Fibroblast of mammary gland (primary cell): ENCODE measurements at places on chromosomes 5 and 9.
A peak's percentile ranks its signal among the peaks of the same experiment; 100 is the strongest.

DNA sequence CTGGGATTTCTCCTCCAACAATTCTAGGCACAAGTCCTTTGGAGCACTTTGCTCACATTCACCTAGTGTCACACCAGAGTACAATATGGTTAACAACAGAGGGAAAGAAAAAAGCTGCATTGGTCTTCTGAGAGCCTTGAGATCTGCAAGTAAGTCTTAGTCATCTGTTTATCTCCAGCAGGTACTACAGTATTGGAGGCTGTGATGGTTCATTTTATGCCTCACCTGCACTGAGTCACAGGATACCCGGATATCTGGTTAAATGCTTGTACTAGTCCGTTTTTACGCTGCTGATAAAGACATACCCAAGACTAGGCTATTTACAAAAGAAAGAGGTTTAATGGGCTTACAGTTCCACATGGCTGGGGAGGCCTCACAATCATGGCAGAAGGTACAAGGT, 525.0 kb downstream of the NR2F1-AS1 start:
- no peak for DNase-seq

GRCh38 chr5:88842784-88843183, 40.2 kb downstream of the MEF2C start:
- DNase-seq = peak; percentile 12

DNA sequence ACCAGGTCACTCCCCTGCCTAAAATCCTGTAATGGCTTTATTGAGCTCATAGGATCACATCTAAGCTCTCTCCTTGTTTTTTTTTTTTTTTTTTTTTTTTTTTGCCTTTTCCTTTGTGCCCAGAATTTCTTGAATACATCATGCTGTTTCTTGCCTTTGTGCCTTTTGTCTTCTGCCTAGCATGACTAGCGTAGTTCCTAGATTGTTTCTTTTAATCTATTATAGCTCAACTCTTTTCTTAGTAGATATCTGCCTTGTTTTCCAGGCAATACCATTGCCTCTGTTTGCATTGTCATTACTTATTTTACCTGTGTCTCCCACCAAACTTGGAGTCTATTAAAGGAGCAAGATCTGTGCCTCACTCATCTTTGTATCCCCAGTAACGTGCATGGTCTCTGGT, 106.1 kb upstream of the C9orf72 start:
- DNase-seq = no peak

GRCh38 chr5:142829801-142830220, 59.6 kb downstream of the ARHGAP26 start:
- peak; percentile 77 for DNase-seq

DNA sequence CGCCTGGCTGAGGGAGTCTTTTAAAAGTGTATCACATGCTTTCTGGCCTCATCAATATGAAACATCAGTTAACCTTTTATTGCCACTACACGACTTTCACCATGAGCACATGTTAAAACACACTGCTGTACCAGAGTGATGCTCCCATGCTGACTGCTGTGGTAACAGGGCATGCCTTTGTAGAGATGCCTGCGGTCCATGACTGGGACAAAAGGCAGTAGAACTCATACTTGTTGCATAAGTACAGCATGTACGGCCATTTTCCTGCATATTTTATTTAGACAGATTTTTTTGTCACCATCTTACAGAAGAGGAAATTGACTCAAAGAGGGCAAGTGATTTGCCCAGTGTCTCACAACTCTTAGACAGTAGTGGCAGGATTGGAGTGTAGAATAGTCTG, 105.7 kb upstream of the ADAMTSL1 start:
- DNase-seq = peak; percentile 28

DNA sequence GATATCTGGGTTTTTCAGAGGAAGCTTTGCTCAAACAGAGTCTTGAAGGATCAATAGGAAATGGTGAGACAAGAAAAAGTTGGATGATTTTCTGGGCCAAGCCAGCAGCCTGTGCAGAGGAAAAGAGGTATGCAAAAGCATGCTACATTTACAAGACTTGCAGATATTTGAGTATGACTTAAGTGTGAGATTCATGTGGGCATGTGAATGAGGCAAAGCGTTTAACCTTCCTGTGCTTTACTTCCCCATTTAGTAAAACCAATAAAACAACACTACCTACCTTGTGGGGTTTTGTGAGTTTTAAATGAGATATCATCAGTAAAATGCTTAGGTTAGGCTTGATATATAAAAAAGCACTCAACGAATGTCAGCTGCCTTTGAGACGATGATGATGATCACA, 58.1 kb downstream of the PIP5K1B start:
- no peak for DNase-seq

DNA sequence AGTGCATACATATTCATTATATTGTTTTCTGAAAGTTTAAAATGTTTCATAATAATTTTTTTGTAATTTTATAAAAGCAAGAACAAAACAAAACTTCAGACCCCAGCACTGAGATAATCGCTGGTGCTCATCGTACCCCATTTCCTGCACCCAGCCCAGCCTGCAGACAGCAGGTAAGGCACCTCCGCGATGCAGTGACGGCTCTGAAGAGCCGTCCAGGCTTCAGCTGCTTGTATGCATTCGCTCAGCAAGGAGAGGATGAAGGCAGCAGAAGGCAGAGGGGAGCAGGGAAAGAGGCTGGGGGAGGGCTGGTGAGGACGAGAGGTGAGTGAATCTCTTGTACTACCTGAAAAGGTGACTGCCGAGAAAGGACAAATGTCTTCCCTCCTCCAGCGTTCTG, 153.5 kb downstream of the TTLL11 start:
- no peak for DNase-seq

- no peak for DNase-seq
These were observed 64.7 kb downstream of the MRPL36 start for GRCh38 chr5:1734908-1735289.

DNA sequence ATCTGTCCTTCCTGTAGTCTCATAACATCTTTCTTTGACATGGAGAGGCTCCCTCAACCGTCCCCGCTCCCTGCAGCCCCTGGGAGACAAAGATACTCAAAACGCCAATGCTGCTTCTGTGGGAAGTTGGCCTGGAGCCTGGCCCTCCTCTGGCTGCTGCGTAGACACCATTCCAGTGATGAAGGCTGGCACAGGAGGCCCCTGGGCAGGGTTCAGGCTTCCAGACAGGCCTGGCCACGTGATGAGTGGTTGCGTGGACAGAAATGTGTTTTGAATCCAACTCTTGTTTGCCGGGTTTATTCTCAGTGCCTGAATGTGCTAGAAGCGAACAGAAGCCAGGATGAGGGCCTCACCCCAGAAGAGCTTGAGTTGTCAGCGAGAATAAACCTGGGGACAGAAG, 43.2 kb upstream of the NKX2-5 start:
- DNase-seq = no peak

GRCh38 chr9:6897207-6897822, 139.5 kb downstream of the KDM4C start:
- DNase-seq = no peak

GRCh38 chr5:16600946-16601345, 15.9 kb downstream of the RETREG1 start:
- DNase-seq = peak; percentile 46

GRCh38 chr5:53543401-53543800, 17.0 kb upstream of the NDUFS4 start:
- DNase-seq = peak; percentile 22

DNA sequence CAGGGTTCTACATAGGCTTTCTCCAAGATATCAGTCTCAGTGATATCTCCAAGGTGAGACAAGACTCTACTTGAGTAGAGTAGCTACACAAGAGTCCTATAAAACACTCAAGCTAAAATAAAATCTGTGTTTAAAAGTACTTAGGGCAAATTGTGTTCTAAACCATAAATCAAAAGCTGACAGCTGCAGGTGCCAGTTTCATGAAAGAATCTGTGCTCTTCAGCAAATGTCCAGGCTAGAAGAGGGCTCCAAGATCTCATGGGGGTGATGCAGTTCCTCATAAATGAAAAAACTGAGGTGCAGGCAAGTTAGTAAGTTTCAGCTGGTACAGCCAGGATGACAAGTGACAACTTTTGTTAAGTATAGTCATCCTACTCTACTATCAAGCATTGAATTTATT, 142.8 kb upstream of the TNPO1 start:
- DNase-seq = no peak

DNA sequence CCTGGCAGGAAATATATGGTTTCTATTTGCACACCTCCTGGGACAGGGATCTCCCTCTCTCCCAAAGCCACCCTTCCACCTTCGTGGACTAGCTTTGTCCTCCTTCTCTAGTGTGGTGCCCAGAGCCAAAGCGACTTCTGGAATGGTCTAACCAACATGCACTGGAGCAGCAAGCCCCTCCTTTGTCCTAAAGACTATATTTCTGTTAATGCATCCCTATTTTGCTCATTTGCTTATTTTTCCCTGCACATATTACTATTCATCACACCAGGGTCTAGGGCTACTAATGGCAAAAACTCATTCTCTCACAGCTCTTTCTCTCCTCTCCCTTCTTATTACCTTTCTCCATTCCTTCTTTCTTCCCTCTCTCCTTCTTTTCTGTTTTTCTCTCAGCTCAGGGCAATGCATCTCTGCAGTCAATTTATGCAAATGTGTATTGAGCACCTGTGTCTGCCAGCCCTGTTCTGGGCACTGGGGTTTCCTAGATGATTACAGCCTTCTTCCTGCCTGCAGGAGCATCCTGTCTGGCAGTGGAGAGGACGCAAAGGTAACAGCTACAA, 2.8 kb upstream of the NEURL1B start:
- DNase-seq = no peak

GRCh38 chr9:31637265-31637664, 747.2 kb upstream of the ACO1 start:
- no peak for DNase-seq

GRCh38 chr5:6197427-6197826, 180.9 kb downstream of the MED10 start:
- no peak for DNase-seq

- DNase-seq = peak; percentile 47
These were observed 126.8 kb downstream of the NXNL2 start for GRCh38 chr9:88661759-88662158.

GRCh38 chr5:132489051-132489770, 1.4 kb downstream of the IRF1 start:
- DNase-seq = no peak
